Panc1 (cell line): ENCODE measurements at places on chromosomes 1 and 21.

GRCh38 chr1:39995973-39996393, 41.0 kb downstream of the MFSD2A start:
- no peak for DNase-seq

- no peak for DNase-seq
Observed at GRCh38 chr1:238088560-238089290, 198.0 kb upstream of the ZP4 start.

DNA sequence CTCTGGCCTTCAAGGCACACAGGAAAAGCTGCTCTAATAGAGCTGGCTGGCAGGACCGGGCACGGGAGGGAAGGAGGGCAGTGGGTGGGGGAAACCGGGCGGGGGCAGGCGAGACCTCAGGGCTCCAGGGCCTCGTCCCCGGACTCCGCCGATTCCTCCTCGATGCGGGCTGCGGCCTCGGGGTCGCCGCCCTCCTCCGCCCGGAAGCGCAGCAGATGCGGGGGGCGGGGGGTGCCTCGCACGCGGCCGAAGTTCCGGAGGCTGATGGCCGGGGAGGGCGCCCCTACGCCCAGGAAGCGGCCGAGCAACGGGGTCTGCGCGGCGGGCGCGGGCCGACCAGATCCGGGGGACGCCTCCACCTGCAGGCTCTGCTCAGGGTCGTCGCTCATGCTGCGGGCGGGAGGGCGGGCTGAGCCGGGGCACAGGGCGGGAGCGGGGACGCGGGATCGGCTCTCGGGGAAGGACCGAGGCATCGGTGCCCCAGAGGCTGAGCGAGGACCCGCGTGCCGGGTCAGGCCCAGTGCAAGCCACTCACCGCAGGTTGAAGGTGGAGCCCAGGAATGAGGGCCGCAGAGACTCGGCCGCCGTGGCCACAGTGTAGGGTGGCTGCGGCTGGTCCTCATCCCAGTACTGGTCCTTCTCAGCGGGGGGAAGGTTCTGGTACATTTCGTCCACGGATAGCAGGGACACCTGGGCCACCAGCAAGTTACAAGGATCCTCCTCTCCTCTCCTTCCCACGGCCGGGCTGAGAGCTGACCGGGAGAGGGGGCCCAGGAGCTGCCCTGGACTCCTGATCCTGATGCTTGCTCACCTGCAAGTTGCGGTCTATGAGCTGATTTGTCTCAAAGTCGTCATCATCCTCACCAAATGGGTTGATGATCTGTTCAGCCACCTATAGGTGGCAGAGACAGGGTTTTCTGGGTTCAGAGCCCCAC, 3.6 kb downstream of the BEST4 start:
- DNase-seq = no peak

GRCh38 chr21:42384156-42384945, 11.5 kb downstream of the TMPRSS3 start:
- DNase-seq = no peak

DNA sequence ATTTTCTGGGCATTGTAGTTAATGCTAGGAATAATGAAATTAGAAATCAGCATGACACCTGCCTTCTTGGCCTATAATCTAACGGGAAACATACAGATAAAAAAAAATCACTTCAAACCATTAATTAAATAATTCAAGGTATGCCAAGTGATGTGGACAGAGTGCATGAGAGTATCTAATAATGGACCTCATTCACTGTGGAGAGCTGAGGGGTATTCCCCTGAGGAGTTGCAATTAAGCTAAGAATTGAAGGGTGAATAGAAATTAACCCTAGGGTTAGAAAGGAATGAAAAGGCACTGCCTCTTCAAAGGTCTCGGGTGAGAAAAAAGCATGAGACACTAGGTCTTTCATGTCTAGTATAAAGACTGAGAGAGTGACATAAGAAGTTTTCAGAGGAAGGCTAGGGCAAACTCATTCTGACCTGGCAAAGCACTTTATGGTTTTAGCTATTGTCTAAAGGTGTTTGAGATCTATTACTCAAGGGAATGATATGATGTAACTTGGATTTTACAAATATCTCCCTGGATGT, 466.1 kb downstream of the KCNT2 start:
- DNase-seq = no peak

- DNase-seq = no peak
Observed at GRCh38 chr1:53446051-53446450, 13.1 kb upstream of the DMRTB1 start.

GRCh38 chr1:165629848-165630628, 996 bp upstream of the MGST3 start:
- no peak for DNase-seq

- DNase-seq = no peak
Observed at GRCh38 chr1:200048244-200048643, 20.7 kb downstream of the NR5A2 start.

DNA sequence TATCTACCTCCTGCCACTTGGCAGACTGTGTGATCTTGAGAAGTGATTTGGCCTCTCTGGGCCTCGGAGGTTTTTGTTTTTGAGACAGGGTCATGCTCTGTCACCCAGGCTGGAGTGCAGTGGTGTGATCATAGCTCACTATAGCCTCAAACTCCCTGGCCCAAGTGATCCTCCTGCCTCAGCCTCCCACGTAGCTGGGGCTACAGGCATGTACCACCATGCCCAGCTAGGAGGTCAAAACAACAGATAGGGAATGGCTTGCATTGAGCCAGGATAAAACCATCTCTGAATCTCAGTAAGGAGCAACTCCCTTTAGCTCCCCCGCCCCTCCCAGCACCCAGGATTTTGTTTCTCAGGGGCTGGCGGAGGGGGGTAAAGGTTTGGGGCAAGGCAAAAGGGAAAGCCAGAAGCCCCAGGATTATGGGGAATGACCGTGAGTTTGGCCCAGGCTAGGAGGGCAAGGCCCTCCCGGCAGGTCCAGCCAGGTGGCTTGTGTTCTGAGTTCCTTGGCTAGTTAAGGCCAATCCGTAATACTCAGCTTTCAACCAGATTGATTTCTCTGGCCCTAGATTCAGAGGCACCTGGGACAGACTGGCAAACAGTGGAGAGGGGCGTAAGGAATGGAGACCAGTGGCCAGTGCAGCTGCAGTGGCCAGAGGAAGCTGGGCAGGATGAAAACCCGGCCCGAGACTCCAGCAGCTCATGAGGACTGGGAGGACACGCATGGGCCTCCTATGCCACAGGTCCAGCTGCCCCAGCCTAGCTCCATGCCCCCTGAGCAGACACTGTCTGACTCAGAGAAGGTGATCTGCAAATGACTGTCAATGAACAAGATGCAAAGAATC, 130.1 kb downstream of the DMRTB1 start:
- no peak for DNase-seq

- no peak for DNase-seq
Observed at GRCh38 chr1:200546577-200546976, 74.0 kb downstream of the KIF14 start.

DNA sequence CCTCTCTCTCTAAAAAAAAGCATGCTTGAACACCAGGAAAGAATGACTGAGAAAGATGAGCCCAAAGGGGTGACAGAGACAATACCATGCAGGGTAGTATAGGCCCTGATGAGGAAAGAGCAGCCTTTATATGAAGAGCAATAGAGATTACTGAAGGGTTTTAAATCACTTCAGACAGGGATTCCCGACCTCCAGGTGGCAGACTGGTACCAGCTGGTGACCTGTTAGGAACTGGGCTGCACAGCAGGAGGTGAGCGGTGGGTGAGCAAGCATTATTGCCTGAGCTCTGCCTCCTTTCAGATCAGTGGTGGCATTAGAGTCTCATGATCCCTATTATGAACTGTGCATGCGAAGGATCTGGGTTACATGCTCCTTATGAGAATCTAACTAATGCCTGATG, 30.8 kb upstream of the GTF2B start:
- DNase-seq = no peak

GRCh38 chr1:45908611-45909140, 105.3 kb downstream of the MAST2 start:
- no peak for DNase-seq

DNA sequence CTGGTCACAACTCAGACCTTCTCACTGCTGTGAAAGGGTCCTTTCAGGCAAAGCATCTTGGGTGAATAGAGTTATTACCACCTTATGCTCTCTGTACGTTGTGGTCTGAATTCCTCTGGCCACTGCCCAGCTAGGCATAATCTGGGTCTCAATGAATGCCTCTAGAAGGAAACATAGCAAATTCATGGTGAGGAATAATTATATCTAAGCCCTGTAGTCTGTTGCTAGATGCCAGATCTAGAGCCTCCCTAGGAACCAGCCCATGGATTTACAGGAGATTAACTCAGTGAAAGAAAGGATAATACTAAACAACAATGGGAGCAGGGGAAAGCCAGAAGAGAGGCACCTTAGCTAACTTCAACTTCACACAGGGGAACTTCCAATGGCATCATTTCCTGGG, 2.4 kb upstream of the COL11A1 start:
- no peak for DNase-seq

DNA sequence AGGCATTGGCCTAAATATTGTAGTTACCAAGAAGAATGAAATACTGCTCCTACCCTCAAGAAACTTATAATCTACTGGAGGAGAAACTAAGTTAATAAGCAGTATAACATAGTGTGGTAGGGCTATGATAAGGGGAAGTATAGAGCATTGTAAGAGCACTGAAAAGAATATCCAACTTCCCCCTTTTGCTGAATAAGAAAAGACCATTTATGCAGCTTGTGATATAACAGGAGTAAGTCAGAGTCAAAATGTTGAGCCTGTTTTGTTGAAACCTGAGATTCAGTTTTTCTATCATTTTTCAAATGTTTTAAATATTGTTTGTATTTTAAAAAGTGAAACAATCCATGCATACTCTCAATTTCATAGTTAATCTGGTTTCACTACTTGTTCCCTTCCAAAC, 48.3 kb upstream of the FCRL4 start:
- DNase-seq = no peak

DNA sequence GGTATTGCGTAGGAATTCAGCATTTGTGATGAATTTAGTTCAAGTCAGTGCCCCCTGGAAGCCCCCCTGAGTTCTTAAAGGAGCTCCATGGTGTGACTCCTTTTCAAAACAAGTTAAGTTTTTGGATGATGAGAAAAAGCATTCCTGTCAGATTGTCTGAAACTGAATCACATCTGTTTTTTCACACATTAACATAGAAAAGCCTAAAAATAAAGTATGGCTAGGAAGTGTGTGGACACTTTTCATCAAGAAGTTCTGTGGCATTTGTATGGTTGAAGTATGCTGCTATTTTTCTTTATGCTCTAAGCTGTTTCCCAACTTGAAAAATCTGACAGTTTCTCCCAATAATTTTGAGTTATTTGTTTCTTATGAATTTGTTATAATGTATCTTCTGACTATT, 33.7 kb downstream of the PRDM2 start:
- DNase-seq = no peak

GRCh38 chr1:31628931-31629556, 11.6 kb downstream of the HCRTR1 start:
- no peak for DNase-seq

DNA sequence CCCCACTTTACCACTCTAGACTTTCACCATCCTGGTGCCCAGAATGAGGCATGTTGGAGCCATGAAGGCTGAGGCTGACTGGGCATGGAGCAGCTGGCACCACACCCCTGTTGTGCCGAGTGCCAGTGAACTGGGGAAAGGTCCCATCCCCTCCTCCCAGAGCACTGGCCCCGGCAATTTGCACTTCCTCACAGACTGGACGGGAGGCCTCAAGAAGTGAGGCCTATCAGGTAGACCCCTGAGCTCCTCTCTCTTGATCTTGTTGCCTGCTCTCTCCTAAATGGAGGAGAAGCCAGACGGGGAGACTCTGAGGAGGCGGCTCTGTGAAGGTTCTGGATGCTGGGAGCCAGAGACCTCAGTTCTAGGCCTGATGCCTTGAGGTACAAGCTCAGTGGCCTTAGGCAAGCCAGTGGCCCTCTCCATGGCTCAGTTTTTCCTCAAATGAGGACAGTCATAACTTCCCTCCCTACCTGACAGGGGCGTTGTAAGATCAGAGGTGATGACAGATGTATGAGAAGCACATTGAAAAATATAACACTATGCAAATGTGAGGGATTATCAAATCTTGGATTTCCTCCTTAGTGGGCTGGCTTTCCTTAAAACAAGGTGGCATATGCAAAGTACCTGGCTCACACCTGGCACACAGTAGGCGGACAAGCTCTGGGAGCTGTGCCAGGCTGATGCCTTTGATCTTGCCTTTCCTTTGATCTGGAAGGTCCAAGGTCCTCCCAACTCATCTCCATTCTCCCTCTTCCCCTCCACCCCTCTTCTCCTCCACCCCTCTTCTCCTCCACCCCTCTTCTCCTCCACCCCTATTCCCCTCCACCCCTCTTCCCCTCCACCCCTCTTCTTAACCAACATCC, 6.7 kb downstream of the GRHL3 start:
- DNase-seq = no peak

- DNase-seq = no peak
Observed at GRCh38 chr21:28688381-28688780, 304.3 kb downstream of the LTN1 start.

GRCh38 chr1:94952539-94952938, 25.6 kb upstream of the CNN3 start:
- DNase-seq = no peak

DNA sequence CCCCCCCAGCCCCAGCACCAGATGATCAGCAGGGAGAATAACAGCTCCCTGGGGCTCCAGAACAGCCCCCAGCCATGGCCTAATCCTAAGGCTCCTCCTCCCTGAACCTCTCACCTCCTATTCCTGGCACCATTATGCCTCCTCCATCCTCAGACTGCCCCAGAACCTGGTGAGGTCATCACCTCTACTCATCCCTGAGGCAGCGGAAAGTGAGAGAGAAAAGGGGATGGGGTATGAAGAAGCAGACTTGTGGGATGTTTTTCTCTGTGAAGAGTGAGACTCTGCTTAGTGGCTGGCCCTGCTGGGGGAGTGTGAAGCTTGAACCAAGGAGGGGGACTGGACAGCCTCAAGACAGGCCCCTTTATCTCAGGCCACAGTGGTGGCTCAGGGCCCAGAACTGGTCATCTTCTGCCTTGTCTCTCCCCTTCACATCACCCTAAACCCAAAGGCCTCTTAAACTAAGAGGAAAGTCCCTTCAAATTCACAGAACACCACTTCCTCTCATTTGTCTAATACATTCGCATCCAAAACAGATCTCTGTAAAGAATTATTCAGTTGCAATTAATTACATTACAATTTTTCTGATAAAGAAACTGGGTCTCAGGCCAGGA, 2.2 kb upstream of the PPM1J start:
- no peak for DNase-seq

DNA sequence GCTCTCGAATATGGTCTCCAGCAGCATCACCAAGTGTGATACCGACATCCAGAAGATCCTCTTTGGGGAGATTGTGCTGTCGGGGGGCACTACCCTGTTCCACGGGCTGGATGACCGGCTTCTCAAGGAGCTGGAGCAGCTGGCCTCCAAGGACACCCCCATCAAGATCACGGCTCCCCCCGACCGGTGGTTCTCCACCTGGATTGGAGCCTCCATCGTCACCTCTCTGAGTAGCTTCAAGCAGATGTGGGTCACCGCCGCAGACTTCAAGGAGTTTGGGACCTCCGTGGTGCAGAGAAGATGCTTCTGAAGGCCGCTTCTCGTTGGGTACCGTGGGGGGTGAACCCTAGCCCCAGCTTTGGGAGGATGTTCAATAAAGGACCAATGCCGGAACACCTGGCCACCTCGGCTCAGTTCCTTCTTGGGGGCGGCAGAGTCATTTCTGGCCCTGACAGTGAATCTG, 1.3 kb downstream of the ACTRT2 start:
- DNase-seq = no peak

- no peak for DNase-seq
Observed at GRCh38 chr1:192807211-192808162, 1.4 kb upstream of the RGS2 start.

- no peak for DNase-seq
Observed at GRCh38 chr1:107679411-107679953, 285.5 kb downstream of the VAV3 start.
